Fibroblast of skin of scalp (primary cell): ENCODE measurements at places on chromosomes 2 and 18.

DNA sequence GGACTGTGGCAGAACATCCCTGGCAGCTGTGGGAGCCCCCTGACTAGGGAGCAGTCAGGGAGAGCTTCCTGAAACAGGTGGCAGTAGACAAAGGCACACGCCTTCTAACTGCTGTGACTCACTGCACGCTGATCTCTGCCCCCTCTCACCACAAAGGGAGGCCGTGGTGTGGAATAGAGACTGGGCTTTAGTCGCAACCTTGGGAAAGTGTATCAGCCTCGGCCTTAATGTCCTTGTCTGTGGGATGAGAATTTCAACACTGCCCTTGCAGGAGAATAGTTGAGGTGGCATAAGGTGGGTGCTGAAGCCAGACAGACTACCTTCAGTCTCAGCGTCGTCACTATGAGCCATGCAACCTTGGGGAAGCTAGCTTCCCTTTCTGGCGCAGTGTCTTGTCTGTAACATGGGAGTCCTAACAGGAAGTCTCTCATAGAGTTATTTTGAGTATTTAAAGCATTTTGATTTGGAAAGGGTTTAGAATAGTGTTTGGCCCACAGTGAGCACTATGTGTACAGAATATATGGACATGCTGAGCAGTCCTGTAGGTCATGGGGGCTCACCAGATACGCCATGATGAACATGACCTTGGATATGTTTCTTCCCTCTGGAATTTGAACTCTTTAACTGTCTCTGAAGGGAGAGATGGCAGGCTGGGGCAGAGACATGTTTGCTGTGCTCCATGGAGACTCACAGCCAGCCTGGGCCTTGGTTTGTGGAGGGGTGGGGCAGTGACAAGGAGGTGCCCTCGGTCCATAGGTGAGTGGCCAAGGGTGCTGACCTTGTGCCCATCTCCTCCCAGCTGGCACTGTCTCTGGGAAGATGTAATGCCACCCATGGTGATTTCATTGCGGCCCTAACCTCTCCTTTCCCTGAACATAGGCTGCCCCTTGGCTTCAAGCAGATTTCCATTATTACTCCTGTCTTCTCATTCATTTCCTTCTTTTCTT is 29.5 kb upstream of the SMAD7 start:
- peak; percentile 47 for DNase-seq

DNA sequence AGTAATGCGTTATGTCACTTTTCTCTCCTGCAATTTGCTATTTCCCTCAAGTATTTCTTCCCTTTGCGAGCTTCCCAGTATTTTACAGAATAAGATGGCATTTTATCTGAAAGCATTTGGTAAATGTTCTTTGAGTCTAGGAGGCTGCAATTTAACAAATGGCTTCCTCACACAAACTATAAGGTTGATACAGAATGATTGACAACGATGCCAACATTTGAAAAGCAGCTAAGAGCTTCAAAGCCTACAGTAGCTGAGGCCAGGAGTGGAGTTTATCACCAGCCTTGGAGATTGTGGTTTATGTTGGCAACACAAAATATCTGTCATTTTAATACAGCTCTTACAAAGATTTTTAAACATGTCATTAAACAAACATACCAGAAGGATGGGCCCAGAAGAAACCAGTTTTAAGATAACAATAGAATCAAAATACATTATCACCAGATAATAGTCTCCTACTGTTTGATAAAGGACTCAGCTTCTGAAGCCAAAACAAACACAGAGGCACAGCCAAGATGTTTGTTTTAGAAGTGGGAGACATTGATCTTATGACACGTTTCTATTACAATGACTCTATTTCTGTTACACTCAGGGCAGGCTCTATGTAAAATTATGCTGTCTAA is 711.4 kb upstream of the ACVR2A start:
- DNase-seq = peak; percentile 18

DNA sequence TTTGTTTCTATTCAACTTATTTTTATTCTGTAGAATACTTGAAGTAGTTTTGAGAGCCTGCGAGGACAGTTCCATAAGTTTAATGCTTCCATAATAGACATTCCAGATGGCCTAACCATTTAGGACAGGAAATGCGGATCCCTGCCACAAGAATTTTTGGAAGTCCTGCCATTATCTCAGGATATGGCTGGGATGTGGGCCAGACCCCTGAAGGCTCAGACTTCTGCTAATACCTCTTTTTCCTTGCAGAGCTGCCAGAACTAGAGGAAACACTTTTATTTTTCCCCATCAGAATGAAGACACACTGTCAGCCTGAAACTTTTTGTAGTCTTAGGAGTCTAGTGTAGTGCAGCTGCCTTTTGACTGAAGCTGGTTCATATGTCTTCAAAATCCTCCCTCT is 806.5 kb downstream of the TDRD15 start:
- no peak for DNase-seq

DNA sequence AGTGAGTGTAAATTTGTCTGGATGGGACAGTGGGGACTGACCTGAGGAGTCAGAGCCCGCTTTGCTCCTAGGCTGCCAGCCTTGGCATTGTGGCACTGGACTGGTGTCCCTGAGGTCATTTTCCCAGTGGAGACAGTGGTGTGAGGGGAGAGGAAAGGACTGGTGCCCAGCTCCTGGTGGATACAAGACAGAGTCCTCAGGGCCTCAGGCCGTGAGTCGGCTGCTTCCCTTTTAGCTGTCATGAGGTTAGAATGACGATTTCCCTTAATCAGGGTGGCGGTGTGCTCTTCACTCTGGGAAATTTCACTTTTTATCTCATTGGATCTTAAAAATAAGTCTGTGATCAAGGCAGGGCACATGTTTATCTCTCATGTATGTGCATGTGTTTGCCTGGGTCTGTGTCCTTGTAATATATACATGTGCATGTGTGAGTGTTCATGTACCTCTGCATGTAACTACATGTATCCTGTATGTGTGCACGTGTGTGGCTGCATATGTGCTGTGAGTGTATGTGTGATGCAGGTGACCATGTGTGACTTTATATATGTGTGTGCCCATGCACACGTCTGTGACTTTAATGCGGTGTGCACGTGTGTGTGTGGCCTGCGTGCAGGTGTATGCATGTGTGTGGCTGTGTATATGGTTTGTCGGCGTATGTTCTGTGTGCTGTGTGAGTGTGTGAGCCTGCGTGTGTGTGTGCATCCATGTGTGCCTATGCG is 55.7 kb downstream of the GLI2 start:
- no peak for DNase-seq

DNA sequence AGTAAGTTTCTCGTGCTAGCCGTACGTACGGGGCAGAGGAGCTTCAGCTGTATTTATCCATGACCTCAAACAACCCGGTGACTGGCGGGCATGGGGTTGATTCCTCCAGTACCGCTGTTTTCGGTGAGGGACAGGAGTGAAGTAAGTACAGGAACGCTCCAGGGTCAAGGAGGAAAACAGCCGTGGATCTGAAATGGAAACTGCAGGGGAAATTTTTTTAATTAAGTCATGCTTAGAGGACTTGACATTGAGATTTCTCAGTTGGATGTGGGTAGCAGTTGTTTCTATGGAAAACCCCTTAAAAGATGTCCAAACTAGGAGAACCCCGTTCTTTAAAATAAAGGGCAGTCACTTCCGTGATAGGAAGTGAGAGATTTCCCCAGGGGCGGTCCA is 1.2 kb downstream of the RAB12 start:
- no peak for DNase-seq

- DNase-seq = no peak
Measured at GRCh38 chr2:215260097-215260677, 51.7 kb upstream of the ATIC start.

GRCh38 chr18:61738042-61738441 is 154.8 kb downstream of the RNF152 start:
- no peak for DNase-seq

DNA sequence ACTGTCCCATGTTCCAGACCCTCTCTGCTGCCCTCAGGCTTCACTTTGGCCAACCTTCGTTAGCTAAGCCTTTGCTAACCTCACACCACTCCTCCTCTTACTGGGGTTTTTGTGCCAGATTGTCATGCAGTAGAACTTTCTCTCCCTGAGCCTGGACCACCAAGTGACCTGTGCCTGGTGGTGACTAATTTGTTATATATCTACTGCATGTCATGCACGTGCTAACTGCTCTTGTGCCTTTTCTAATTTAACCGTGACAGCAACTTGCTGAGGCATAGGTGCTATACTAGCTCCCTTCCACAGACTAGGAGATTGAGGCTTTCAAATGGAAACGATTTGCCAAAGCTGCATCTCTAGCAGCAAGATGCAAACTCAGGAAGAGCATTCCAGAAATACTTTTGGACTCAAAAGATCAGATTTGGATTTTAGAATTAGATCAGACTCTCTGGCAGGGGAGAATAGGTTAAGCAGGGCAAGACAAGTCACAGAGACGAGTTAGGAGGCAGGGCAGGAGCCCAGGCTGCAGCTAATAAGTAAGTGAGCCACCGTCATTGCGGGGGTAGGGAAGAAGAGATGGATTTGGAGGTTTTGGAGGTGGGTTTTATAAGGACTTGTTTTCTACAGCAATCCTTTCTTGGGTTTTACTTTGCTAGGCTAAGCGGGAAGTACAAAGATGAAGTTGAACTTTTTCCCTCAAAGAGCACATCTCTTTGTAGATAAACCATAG is 1.8 kb downstream of the PPP1R7 start:
- DNase-seq = no peak

GRCh38 chr2:4618630-4619228 is 915.4 kb downstream of the DCDC2C start:
- no peak for DNase-seq

- DNase-seq = peak; percentile 23
Measured at GRCh38 chr2:48601349-48601748, 16.3 kb upstream of the GTF2A1L start.

- no peak for DNase-seq
Measured at GRCh38 chr2:157946919-157947557, 70.9 kb upstream of the ACVR1 start.

- no peak for DNase-seq
Measured at GRCh38 chr2:143128681-143129580, at the start of gene ARHGAP15. ARHGAP15 (plus strand) TSS chr2:143129419.
